Suppressor macrophage treated with lipopolysaccharide for 4 hours (primary cell): ENCODE measurements at places on chromosomes 4 and X.

DNA sequence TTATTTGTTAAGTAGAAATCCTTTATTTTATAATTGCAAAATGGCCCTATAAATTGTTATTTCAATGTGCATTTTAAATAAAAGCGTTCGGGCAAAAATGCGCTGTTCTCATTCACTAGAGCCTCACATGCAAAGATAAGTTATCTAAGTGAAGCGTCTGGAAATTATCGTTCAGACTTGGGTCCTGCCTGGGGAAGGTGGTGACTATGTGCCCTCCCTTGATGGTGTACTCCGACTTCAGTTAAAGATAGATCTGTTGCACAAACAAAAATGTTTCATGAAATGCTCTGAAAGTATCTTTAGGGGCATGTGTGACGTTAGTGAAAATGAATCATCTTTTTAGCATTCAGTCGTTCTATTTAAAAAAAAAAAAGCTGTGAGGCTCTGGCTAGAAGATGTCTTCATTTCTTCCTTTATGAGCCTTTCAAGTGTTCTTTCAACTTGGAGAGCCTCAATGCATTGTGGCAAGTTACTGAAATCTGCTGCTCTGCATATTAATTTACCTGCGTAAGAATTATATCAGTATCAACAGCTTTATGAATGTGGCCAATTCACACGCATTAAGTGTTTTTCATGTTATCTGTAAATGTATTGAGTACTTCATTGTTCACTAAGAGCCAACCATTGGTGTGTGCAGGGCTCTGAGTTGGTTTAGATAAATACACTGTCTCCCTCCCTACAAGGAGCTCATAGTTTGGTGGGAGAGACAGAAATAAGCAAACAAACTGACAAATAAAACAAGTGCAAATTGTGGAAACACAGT, 83.0 kb downstream of the AFF1 start:
- DNase-seq, result peak; percentile 62

DNA sequence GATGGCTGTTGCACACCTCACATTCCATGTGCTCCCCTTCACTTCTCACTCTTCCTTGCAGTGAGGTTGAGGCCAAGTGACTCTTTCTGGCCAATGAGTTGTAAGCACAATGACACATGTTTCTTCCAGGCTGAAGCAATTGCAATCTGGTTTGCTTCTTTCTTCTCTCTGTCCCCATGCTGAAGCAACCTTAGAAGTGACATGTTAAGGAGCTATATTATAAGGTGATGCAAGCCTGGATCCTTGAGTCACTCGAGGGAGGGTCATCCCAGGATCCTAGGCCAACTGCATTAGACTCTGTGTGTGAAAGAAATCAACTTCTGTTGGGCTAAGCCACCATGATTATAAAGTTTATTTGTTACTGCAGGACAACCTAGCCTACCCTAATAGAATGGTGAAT, 45.5 kb upstream of the HS3ST1 start:
- DNase-seq, result peak; percentile 50

DNA sequence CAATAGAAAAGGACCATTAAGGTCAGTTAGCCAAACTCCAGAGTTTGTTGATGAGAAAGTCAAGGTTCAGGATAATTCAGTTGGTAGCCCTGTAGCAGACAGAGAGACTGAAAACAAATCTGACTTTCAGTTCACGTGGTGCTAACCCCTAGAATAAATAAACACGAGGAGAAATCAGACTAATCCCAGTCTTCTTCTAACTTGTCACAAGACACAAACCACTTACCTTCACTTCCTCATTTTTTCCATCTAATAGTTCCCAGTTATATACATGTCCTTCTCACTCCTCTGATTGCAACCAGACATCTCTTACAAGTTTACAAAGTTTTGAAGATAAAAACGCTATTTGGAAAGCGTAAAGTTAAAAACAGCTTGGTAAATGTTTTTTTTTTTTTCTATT, 7.7 kb downstream of the TLR7 start:
- peak; percentile 56 for DNase-seq

DNA sequence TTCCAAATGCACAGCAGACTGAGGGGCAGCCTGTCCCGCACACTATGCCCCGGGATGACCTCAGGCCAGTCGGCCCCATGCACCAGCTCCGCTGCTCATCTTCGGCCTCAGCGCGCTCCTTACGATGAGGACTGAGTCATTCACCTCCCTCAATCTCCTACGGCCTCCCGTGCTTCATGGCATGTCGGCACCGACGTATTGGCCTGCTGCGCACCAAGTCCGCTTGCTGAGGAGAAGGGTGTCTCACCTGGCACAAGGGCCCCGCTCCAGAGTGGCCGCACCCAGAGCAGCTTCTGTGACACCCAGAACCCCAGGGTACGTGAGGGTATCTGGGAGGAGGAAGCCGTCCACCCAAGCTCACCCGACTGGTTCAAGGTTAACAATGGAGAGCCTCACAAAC, 35.5 kb downstream of the GAK start:
- no peak for DNase-seq

- no peak for DNase-seq
Observed at GRCh38 chr4:47109379-47109778, 78.0 kb downstream of the GABRB1 start.

- DNase-seq, result no peak
Observed at GRCh38 chrX:123077631-123078030, 106.4 kb upstream of the GRIA3 start.

DNA sequence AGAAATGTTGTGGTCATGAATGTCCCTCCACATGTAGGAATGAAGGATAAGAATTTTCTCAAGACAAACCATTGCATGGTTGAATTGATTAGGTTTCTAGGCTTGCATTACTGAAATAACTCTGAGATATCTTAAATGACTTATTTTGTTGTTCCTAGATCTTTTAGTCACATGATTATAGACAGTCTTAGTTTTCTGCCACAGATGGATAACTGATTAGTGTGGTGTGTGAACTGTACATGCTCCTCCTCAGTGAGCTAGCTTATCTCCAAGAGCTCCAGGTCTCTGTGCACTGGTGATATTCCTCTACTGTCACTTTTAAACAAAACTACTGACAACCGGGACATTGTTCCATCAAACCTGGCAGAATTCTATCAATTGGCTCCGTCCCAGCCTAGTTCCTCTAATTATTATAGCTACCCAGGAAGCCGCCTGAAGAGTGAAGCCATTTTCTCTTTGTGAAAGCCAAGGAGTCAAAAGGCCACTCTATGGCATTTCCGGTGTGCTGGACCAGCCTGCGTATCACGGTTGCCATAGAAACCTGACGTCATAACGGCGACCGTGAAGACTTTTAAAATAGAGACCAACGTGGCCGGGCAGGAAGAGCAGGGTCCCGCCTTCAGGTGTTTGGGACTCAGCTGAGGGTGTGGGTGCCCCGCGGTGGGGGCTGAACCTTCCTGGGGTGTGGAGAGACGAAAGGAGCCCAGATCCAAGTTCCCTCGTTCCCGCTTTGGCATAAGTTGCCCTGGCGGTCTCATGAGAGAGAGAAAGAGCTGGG, 28.1 kb downstream of the BEX3 start:
- DNase-seq, result peak; percentile 68

GRCh38 chr4:66688674-66689073, 856.6 kb downstream of the CENPC start:
- no peak for DNase-seq

- no peak for DNase-seq
Observed at GRCh38 chrX:37824491-37825214, 22.7 kb downstream of the DYNLT3 start.

- DNase-seq, result no peak
Observed at GRCh38 chr4:108473163-108473720, 147.1 kb upstream of the RPL34 start.

DNA sequence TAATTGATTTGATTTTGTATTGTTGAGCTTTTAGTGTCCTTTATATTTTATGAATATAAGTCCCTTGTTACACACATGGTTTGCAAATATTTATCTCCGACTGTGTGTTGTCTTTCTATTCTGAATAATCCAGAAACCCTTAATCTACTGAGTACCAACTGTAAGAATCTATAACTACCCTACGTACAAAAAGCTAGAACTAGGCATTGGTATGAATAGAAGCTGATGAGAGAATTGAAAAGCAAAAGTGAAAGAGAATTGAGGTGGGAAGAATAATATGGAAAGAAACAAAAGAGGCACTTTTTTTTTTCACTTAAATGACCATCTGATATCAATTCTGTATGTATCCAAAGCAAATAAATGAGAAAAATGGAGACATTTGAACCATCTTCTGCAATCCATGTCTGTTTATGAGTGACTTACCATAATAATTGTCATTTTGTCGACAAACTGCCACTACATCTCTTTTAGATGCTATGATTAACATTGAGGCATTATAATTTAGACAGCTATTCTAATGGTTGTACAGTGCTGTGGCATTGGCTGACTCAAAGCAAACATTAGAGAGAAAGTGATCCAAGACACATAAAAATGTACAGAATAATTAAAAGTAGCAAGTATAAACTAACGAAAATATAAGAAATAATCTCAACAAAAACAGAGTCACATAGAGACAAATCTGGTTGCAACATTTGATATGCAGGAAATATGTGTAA, 1516.6 kb upstream of the AGA start:
- no peak for DNase-seq

- DNase-seq, result no peak
Observed at GRCh38 chr4:151798678-151799416, 38.0 kb upstream of the GATB start.

GRCh38 chr4:119124352-119124751, 11.3 kb upstream of the MYOZ2 start:
- DNase-seq, result peak; percentile 21

- DNase-seq, result peak; percentile 18
Observed at GRCh38 chr4:123361195-123361861, 35.3 kb upstream of the SPRY1 start.

DNA sequence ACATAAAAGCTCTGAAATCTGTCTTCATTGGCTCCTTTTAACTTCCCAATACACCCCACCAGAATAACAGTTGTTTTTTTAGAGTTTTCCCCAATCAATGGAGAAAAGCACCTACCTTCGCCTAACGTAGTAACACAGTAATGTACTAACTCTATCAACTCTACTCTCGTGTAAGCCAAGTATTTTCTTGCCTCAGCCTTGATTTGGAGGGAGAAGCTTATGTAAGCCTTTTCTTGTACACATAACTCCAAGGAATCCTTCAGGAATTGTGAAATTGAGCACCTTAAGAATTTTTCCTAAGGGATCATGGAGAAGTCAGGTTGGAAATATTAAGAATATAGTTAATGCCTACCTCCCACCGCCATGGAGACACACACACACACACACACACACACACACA, 181.2 kb downstream of the RAPGEF2 start:
- DNase-seq, result no peak

DNA sequence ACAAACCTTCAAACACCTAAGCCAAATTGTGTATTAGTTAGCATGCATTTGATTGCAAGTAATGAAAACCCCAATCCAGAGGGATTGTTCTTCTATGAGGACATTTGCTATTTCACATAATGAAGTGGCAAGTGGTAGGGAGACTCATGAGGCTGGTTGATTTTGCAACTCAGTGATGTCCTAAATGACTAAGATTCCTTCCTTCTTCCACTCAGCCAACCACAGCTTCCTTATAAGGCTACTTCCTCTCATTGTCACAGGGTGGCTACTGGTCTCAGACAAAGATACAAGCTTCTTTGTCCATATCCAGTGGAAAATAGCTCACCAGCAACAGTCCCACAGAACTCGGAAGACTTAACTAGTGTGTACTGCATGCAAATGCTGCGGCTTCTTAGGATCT, 5.3 kb upstream of the OTC start:
- DNase-seq, result peak; percentile 85

GRCh38 chrX:72572248-72573157, at the start of gene HDAC8:
Gene HDAC8 (minus strand): TSS chrX:72572843. CDS start chrX:72572761, 82 bp downstream.
- peak; percentile 71 for DNase-seq

GRCh38 chr4:152000518-152000917, 239.7 kb upstream of the GATB start:
- DNase-seq, result no peak

- no peak for DNase-seq
Observed at GRCh38 chr4:2071252-2071911, 12.3 kb downstream of the NAT8L start.
